D721Med (cell line): ENCODE measurements at places on chromosomes 3 and 15.

DNA sequence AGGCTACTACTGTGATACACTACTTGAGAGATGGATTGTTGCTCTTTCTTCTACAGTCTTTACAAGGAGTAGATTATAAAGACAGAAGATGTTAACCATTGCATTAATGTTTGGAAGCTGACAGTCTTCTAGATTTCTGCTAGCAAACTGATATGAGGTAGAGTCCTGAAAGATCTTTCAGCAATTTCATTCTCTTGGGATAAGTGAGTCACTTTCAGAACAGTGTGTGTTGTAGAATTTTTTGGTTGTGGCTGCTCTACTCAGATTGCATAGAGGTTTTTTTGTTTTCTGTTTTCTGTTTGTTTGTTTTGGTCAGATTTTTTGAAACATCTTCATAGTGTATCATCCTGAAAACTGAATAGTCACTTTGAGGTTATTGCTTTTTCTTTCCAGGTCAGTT is 17.1 kb downstream of the TNFSF10 start:
- no peak for DNase-seq

DNA sequence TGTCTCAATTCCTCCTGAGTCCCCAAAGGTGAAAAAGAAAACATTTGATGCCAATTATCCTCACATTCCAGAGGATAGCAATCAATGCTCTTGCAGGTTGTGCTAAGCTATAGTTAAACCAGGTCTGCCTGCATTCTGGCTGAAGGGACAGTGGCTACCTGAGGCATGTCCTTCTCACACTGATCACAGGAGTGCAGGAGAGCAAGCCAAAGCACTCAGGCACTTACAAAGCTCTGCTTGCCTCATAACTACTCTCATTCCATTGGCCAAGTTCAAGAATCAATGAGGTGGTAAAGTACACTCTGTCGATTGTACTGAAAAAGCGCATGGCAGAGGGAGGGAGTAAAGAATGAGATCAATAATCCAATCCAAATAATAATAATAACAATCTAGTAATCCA is 342.0 kb upstream of the PPP2R3A start:
- DNase-seq = no peak

DNA sequence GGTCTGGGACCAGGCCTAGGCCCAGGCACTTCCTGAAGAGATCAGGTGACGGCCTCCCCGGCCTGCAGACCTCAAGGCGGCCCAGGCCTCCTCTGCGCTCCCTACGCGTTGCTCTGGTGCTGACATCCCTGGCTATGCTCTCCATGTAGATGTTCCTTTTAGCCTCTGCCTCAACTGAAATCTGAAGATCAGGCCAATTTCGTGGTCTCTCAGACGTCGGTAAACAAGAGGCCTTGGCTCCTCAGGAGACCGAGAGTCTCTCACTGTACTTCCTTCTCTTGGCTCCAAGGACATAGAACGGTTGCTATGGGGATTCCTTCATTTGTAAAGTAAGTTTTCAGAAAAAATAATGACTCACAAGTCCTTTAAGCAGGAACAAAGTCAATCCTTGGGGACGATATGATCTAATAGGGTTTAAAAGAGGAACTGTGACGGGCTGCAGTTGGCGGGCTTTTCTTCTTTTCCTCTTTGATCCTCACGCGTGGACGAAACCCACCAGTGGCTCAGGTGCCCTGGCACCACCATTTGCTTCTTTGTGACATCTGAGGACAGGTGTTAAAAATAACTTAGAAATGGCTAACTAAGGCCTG is 55.6 kb upstream of the CGNL1 start:
- DNase-seq = no peak

DNA sequence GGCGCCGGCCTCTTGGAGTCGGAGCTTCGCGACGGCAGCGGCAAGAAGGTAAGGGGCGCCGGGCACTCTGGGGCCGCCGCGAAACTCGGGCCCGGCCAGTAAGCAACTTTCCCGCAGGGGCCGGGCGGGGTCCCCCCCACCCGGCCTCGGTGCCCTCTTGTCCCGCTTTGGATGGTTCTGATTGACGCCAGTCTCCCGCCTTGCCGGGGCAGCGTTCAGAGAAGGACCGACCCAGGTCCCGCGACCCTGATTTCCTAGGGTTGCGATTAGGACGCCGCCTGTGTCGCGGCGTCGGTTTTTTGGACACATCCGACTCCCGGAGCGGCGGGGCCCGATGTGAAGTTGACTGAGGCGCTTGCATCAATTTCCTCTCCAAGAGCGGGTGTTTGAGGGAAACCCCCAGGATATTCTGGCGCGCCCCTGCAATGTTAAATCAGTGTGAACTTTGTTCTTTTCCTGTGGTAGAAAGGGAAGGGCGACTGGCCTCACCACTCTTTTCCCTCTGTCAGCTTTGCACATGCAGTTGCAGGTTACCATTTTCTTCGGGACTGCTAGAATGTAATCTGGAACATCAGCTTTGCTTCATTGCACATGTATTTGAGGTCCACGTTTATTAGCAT is 755 bp downstream of the PDE8A start:
- no peak for DNase-seq

- no peak for DNase-seq
These were observed 150.1 kb upstream of the LRRN1 start for GRCh38 chr3:3648988-3649679.

GRCh38 chr3:34016925-34017587 is 218.6 kb downstream of the PDCD6IP start:
- DNase-seq = no peak
